ENCODE measurements at places on chromosomes 5 and 9.
A peak's percentile ranks its signal among the peaks of the same experiment; 100 is the strongest.

DNA sequence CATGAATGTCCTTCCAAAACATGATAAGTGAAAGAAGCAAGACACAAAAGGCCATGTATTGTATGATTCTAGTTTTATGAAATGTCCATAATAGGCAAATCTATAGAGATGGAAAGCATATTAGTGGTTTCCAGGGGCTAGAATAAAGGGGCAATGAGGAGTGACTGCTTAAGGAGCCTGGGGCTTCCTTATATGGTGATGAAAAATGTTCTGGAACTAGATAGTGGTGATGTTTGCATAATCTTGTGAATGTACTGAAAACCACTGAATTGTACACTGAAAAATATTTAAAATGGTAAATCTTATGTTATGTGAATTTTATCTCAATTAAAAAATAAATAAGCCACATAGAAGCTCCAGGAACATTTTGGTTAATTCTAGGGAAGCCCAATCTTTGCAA, 144.4 kb upstream of the ANKRD55 start:
- DNase-seq, result no peak

GRCh38 chr9:120411862-120412424, 168.0 kb downstream of the CDK5RAP2 start:
- no peak for DNase-seq

GRCh38 chr5:173760461-173761177, 127.5 kb upstream of the CPEB4 start:
- DNase-seq, result no peak

- peak; percentile 75 for DNase-seq
These were observed 75.5 kb downstream of the KLHL3 start for GRCh38 chr5:137660349-137660817.

DNA sequence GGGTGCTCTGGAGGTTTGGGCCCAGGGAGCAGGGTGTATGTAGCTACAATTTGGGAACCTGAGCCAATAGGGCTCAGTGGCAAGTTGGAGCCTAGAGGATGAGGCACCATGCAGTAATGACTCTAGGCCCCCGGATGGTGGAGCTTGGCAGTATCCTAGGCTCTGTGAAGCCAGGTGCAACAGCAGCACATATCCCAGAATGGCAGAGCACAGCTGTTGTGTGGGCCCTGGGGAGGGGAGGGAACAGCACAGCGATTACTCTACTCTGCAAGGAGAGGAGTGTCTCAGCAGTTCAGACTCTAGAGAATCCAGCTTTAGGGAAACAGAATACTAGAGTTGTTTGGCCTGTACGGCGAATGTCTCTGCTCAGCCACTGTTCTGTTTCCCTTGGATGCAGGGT, 56.1 kb downstream of the LRRTM2 start:
- DNase-seq, result no peak

DNA sequence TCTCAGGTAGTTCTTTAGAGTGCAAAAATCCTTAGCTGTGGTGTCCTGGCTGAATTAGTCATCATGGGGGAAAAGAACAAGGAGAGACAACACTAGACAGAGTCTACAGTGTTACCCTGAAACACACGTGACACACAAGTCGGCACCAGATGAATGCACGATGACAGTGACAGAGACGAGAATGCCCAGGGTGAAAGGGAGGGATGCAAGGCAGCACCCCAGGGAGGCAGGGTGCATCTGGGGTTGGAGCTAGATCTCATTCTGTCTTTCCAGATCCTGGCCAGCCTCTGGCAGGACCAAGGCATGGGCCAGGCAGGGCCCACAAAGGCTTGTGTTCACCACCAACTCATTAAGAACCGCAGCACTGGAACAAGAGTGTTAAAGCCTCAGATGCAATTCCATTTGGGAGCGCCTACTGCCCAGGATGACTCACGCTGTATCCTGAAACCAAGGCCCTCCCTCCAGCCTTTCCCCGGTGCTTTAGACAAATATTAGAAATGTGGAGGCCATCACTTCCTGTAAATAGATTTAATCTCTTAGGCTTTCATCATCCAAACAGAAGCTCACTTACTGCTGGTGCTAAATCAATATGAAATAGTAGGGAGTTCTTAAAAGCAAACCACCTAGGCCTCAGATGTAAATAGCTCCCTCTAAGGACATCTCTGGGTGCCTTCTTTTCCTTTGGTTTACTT, 56.1 kb downstream of the IRX2 start:
- no peak for DNase-seq

DNA sequence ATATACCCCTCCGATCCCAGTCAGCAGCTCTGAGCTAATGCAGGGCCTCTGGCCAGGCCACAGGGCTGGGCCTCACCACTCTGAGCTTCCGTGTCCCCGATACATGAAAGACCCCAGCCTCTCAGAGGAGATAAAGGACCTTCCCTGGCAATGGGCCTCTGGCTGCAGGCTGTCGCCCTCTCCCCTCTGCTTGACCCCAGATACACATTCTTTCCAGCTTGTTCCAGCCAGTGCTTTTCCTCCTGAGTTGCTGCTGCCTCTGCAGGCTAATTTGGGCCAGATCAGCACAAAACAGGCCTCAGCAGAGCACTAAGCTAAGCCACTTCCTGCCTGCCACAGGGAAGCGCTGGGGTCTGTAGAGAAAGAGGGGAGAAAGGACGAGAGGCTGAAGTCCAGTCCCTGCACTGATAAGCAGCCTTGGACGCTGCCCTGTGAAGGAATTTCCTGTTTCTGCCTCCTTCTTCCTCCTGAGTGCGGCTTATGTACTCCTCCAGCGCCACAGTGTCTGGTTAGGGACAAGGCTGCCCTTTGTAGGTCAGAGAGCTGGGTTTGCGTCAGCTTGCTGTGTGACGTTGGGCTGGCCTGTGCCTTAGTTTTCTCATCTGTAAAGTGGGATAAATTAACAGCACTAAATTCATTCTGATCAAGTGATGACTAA, 73.0 kb upstream of the IL17B start:
- peak; percentile 40 for DNase-seq

- no peak for DNase-seq
These were observed 172.4 kb downstream of the DMRT2 start for GRCh38 chr9:1222511-1222910.

DNA sequence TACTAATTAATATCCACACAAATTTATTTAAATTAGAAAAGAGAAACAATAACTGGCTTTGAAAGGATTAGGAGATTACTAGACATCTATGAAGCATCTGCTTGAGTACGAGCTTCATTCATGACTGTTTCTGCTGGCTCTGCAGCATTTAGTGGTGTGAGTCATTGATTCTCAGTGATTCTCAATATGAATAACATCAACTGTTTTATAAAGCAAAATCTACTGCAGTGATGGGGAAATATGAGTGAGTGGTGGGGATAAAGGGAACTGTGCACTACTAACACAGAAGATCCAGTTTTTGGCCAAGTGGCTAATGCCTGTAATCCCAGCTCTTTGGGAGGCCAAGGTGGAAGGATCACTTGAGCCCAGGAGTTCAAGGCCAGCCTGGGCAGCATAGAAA, 8.4 kb downstream of the FNBP1 start:
- DNase-seq, result peak; percentile 37

- peak; percentile 42 for DNase-seq
These were observed 960 bp downstream of the SECISBP2 start for GRCh38 chr9:89319015-89319905.

DNA sequence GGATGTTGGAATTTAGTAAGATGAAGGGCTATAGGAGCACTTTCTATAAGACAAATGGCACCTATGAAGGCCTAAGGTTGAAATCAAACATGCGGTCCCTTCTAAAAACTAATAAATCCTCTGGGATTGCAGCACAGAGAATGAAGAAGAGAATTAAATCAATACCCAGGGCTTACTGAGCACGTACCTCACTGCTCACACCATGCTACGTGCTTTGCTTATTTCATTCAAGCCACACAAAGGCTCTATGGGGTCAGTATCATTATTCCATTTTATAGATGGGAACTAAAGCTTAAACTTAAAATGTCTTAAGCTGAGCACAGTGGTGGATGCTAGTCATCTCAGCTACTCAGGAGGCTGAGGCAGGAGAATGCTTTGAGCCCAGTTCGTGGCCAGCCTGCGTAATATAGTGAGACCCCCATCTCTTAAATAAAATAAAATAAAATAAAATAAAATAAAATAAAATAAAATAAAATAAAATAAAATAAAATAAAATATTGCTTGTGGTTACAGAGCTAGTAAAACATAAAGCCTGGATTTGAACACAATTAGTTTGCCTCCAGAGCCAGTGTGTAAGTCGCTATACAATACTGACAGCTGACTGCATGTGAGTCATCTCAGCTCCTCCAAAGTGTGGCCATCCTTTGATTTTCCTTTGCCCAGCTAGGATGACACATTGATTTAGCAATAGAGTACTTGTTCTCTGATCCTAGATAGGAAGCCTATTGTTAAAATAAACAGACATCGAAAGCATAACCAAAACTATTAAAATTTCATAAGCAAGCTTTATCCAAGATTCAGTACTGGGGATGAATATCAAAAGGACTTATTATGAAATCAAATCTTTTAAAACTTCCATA, 20.9 kb upstream of the DPYSL3 start:
- no peak for DNase-seq

- DNase-seq, result no peak
These were observed 306.8 kb downstream of the TRPM3 start for GRCh38 chr9:70814597-70814996.

DNA sequence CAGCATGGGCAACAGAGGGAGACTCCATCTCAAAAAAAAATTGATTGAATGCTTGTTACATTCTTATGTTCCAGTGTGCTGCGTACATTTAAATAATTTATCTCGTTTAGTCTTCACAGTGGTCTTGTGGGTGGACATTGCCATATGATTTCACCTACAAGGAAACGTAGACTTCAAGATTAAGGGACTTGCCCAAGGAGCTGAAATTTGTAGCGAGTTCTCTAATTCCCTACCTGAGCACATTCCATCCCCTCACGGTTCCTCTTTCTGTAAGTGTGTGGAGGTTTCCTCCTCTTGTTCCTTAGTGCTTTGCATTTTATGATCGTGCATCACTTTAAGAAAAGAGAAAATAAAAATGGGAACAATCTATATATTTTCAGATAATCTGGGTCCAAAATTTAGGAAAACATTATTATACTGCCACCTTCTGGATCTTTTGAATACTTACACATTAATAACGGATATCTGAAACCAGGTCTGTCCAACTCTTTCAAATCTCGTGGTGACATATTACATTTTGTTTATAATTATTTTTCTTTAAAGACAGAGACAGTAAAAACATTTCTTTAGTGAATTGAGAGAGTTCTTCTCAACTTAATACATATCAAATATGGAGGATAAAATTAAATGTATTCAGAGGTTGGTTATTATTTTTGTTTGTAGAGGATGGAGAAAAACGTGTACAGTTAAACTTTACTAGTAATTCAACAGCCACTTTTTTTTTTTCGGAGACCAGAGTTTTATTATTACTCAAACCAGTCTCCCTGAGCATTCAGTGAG, 29.9 kb upstream of the C7 start:
- peak; percentile 44 for DNase-seq

GRCh38 chr5:36489505-36489904, 116.9 kb upstream of the SLC1A3 start:
- DNase-seq, result no peak

GRCh38 chr9:121589986-121590385, 61.4 kb upstream of the DAB2IP start:
- no peak for DNase-seq

DNA sequence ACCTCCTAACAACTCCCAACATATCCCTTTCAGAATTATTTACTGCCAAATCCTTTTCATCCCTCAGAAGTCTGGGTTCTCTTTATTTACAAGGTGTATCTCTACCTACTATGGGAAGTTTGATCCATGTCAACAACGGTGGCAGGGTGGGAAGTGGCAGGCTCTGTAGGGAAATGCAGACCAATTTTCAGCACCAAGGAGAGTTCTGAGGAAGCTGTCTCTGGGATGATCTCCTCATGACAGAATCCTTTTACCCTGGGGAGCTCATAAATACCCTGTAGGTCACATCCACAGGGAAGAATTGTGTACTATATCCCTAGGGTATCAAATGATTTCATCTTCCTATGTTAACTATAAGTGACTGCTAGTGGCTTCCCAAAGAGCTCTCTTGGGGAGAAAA, 107.8 kb upstream of the NEK6 start:
- DNase-seq, result peak; percentile 42

DNA sequence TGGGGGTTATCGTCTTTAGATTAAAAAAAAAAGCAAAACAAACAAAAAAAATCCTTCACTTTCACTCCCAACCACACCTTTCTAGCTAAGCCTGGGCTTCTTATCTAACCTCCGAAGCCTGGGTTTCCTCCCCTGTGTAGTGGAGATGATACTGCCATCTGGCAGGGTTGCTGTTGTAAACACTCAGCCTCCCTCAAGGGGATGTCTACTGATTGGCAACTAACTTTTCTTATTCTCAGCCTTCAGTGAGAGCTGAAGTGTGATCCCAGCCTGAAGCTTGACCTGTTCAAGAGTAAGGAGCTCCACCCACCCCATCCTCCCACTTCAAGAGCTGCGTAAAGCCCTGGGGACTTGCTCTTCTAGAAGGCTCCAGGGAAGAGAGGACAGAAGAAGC, 21.5 kb upstream of the WWC1 start:
- no peak for DNase-seq

GRCh38 chr5:107578051-107578635, 92.6 kb downstream of the EFNA5 start:
- DNase-seq, result no peak

DNA sequence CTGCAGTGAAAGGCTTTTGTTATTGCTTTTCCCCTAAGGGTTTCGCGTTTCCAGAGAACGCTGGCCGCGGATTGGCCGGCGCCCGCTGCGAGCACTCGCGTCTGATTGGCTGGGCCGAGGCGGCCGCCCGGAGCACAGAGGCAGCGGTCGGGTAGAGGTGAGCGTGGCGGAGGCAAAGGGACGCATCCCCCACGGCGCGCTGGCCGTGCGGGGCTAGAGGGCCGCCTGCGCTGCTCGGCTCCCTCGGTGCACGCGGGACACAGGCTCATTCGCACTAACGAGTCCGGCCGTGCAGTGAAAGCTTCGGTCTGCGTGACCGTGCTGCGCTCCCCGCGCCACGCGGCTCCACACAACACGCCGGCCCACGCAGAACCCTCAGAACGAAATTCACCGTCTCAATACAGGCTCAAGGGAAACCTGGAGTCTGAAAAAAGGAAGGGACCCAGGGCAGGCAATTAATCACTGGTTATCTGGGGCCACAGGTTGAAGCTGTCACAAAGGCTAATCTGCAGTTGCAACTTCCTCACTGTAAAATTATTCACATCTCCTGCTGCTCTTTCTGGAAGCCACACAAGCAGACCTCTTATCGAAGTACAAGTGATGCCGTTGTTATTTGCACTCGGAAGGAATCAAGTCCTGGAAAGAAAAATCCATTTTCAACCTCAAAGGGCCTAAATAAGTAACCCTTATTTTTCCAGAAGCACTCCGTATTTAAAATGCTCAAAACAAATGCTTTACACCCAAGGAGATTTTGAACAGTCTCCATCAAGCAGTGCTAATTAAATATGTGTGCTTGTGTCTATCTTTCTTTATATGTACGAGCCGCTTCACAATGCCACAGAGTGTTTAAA, 94.6 kb downstream of the ZNF608 start:
- peak; percentile 57 for DNase-seq

DNA sequence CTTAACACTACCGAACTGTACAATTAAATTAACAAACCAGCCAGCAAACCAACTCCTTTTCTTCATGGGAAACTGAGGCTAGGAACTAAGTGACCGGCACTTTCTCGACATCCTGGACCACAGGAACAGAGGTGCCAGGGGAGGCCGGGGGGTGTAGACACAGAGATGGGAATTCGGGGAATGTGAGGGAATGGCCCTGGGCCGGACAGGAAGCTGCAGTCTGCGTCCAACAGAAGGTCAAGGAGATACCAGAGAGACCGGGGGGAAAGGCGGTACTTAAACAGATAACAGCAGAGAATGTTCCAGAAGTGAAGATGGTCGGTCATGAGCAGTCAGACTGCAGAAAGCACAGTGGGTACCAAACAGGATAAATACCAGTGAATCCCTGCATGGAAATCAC, 40.3 kb downstream of the DBH start:
- no peak for DNase-seq

All from NB4 (cell line).